ENCODE measurements at places on chromosomes 1 and 21. TPM values are rescaled to one million over a fixed set of nuclear protein-coding genes. Genes with fewer than 3 reads are reported as not detected.

- no peak for DNase-seq
These were observed 2.2 kb downstream of the AVPR1B start for GRCh38 chr1:206114692-206115640.

DNA sequence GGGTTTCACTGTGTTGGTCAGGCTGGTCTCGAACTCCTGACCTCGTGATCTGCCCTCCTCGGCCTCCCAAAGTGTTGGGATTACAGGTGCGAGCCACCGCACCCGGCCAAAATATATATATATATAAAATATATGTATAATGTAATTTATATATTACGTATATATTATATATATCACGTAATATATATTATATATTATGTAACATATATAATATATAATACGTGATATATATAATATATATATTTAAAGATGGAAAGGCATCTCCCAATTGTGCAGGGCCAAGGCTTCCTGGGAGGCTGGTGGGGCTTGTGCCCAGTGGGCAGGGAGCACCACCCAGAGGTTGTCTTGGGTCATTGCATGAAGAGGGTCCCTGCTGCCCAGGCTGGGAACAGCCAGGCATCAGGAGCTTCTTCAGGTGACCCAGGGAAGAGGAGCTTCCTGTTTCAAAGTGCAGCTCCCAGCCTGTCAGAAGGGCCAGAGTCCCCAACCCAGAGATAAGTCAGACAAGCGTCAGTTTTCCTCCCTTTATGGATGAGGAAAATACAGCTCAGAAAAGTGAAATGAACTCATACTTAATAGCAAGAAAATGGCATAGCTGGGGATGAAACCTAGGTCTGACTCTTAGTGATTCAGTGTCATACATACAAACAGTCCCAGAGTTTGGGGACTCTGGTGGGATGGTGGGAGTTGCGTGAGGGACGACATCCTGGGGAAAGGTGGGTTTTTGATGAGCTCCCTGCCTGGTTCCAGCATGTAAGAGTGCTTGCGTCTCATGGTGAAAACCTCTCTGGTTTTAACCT is 12.0 kb downstream of the UBE2Q1 start:
- DNase-seq: peak; percentile 72

GRCh38 chr1:53982034-53982762 is 35.8 kb downstream of the LDLRAD1 start:
- DNase-seq: no peak

- DNase-seq: no peak
These were observed 71.5 kb downstream of the RPS6KC1 start for GRCh38 chr1:213122514-213122929.

- peak; percentile 41 for DNase-seq
These were observed 2.6 kb downstream of the IRF2BP2 start for GRCh38 chr1:234607109-234608024.

DNA sequence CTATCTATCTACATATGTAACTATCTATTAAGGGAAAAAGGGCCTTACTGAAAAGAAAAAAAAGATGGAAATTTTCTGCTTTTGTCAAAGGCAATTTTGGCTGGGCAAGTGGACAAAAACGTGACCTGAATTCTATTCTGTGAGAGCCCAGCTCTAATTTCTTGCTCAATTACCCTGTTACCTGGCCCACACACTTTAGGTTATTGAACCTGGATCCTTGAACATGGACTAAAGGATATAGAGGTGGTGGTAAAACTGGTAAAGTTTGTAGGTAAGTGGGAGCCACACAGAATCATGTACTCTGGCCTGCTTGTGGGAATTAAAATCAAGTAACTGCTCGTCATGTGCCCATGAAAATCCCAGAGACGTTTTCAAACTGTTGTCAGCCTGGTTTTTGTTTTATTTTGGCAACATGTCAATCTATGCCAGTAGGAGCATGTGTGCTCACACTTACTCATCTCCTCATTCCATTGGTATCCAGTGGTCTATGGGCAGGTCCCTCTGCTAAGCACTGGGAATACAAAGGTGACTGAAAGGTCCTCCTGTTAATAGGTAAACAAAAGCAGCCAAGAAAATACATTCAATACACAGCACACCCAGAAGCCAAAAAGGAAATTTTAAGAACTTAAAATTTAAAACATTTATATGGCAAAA is 113.7 kb upstream of the WARS2 start:
- no peak for DNase-seq

DNA sequence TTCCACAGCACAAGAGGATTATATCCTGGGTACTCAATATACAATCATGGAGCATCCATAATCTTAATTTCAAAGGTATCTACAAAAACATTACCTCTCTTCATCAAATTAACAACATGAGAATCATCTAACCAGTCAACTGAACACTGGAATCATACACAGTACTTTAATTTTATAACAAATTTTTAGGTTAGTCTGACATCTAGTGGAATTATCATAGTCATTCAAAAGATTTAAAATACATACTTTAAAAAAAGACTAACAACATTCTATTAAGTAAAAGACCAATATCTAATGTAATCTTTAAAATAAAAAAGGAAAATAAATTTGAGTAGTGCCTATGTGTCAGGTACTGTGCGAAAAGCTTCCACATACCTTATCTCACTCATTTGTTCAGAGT is 16.8 kb upstream of the SH3GLB1 start:
- DNase-seq: no peak

GRCh38 chr1:117128323-117129079 is 7.0 kb upstream of the TRIM45 start:
- no peak for DNase-seq

- DNase-seq: no peak
These were observed 94.5 kb downstream of the PLPPR4 start for GRCh38 chr1:99358770-99359169.

GRCh38 chr1:222592171-222592570 is 2.4 kb upstream of the TAF1A start:
- no peak for DNase-seq

DNA sequence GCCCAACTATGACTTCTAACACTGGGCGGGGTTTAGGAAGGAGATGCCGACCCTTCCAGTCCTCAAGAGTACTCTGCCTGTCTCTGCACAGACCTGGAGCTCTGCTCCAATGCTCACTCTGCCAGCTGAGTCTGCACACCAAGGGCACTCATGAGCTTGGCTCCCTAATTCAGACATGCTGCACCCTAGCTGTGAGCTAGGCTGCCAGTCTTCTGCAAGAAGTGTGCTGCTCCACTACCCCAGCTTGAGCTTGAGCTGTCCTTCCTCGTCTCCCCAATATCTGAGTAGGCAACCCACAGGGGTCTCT is 13.2 kb downstream of the TP53BP2 start:
- DNase-seq: peak; percentile 35

DNA sequence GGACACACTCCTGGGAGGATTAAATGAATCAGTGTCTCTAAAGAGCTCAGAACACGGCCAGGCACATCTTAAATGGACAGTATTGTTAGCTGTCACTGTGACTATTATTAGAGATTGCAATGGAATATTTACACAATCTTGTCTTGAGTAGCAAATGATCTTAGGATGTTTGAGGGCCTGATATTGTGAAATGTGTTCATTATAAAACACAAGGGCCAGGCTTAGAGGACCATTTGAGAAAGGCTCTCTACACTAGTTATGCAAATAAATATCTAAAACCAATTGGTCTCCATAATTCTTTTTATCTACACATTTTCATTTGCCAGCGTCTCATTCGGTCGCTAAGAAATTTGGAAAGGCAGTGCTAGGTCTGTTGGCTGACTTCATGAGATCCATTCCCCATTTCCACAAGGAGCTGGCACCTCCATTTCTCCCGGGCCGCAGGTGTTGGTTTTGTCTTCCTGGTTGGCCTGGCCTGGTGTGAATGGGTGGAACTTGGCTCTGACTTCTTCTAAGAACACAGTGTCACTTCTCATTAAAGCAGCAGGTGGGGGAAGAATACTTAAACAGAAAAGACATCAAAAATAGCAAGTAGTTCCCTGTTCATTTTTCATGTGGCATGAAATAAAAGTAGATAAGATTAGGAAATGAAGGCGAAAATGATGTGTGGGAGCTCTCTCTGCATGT is 56.0 kb upstream of the PLXNA2 start:
- DNase-seq: no peak

GRCh38 chr1:1939296-1940122 is 20.4 kb upstream of the TMEM52 start:
- no peak for DNase-seq

DNA sequence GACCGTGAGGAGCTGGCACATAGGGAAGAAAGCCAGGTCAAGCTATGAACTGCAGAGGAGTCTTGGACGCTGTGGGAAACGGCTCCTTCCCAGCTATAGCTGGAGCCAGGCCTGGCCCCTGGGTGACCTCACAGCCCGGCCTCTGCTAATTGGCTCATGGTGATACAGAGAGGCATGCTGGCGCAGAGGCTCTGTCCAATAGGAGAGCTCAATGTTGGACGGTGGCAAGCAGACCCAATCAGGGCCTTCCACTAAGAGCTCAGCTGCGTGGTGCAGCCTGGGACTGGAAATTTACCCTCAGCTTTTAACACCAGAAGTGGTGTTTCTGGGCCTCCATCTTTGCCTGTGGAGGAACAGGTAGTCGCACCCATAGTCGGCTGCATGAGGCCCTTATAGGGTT is 64.4 kb upstream of the GRHL3 start:
- DNase-seq: no peak

- no peak for DNase-seq
These were observed 15.2 kb downstream of the PRR9 start for GRCh38 chr1:153232553-153232952.

- DNase-seq: no peak
These were observed 496 bp upstream of the TNNI1 start for GRCh38 chr1:201422026-201422425.

- DNase-seq: no peak
These were observed 161.1 kb upstream of the IRF2BP2 start for GRCh38 chr1:234770924-234771540.

DNA sequence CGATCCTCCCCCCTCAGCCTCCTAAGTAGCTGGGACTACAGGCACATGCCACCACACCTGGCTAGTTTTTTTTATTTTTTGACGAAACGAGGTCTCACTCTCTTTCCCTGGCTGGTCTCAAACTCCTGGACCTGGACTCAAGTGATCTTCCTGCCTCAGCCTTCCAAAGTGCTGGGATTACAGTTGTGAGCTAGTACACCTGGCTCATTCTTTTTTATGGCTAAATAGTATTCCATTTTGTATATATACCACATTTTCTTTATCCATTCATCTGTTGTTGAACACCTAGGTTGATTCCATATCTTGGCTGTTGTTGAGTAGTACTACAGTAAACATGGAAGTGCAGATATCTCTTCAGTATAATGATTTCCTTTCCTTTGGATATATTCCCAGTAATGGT is 62.3 kb upstream of the RCC1 start:
- DNase-seq: no peak

DNA sequence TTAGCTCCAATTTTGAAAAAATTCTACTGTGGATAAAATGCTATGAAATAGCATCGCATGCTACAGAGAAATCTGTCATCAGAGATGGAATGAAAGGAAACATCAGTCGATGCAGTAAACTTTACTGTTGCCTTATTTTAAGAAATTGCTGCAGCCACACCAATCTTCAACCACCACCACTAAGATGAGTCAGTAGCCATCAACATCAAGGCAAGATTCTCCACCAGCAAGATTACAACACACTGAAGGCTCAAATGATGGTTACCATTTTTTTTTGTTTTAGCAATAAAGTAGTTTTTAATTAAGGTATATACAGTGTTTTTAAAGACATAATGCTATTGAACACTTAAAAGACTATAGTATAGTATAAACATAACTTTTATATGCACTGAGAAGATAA is 95.6 kb upstream of the JUN start:
- no peak for DNase-seq

DNA sequence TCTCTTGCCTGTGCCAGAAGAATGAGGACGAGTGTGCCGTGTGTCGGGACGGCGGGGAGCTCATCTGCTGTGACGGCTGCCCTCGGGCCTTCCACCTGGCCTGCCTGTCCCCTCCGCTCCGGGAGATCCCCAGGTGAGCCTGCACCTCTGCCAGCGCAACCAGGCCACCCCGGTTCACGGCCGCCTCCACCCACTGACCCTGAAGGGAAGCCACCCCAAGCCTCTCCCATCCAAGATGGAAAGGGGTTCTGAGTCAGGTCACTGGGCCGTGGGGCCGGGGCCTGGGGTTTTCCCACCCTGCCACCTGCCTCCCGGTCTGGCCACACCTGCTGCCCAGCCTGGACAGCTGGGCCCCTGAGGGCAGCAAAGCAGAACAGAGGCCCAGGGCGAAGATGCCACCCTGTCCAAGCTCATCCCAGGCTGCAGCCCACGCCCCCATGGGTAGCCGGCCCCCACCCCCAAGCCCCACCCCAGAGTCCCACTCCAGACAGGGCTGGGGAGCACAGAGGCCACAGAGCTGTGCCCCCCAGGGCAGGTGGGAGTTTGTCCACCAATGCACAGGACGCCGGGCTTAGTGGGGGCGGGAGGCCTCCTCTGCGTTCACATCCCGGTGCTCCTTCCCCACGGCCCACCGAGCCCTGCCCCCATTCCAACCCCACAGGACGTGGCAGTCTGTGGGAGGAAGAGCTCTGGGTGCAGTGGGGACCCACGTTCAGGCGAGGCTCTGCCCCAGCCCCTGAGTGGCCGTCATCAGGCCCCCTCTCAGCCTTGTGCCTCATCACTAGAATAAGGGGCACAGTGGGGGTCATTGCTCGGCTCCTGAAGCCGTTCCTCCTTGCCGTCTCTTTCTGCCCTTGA is 5.6 kb downstream of the AIRE start:
- no peak for DNase-seq

GRCh38 chr1:224632381-224632871 is 16.3 kb downstream of the CNIH3 start:
- DNase-seq: no peak

DNA sequence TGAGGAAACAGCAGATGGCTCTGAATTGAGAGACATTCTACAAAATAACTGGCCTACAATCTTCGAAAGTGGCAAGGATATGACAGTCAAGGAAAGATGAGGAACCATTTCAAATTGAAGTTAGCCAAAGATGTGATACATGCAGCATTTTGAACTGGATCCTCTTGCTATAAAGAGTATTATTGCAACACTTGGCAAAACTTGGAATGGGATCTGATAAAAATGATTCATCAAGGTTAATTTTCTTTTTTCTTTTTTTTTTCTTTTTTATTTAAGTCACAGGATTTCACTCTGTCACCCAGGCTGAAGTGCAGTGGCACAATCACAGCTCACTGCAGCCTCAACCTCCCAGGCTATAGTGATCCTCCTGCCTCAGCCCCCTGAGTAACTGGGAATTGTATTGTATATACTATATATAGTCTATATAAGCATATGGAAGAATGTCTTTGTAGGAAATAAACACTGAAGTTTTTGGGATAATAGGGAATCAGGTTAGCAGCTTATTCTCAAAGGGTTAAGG is 49.8 kb upstream of the GJA8 start:
- DNase-seq: no peak

- DNase-seq: no peak
These were observed 17.2 kb upstream of the PHLDA3 start for GRCh38 chr1:201486187-201486586.

GRCh38 chr21:15624646-15625045 is 105.1 kb upstream of the USP25 start:
- DNase-seq: no peak

CATSPER4 gene
- not detected for total RNA-seq

FAM3B gene
- total RNA-seq: not detected

GJC2 gene
- 3.4 TPM for total RNA-seq

FAF1 gene
- 87.0 TPM for total RNA-seq

FGR gene
- 0.56 TPM for total RNA-seq

PHF13 gene
- 12.5 TPM for total RNA-seq

CD84 gene
- 20.1 TPM for total RNA-seq

SERINC2 gene
- not detected for total RNA-seq

PTGER3 gene
- not detected for total RNA-seq

ADGRB2 gene
- total RNA-seq: 0.56 TPM

AMY1B gene
- total RNA-seq: not detected

HIVEP3 gene
- 18.6 TPM for total RNA-seq

EVI5 gene
- 25.7 TPM for total RNA-seq

SPATA21 gene
- not detected for total RNA-seq

AVPR1B gene
- total RNA-seq: not detected

VANGL2 gene
- total RNA-seq: 0.16 TPM

Measured in activated CD8-positive, alpha-beta T cell treated with anti-CD3 and anti-CD28 coated beads for 36 hours (primary cell).